ENCODE measurements at places on chromosomes 16 and 17. TPM values are rescaled to one million over a fixed set of nuclear protein-coding genes. Genes with fewer than 3 reads are reported as not detected.

DNA sequence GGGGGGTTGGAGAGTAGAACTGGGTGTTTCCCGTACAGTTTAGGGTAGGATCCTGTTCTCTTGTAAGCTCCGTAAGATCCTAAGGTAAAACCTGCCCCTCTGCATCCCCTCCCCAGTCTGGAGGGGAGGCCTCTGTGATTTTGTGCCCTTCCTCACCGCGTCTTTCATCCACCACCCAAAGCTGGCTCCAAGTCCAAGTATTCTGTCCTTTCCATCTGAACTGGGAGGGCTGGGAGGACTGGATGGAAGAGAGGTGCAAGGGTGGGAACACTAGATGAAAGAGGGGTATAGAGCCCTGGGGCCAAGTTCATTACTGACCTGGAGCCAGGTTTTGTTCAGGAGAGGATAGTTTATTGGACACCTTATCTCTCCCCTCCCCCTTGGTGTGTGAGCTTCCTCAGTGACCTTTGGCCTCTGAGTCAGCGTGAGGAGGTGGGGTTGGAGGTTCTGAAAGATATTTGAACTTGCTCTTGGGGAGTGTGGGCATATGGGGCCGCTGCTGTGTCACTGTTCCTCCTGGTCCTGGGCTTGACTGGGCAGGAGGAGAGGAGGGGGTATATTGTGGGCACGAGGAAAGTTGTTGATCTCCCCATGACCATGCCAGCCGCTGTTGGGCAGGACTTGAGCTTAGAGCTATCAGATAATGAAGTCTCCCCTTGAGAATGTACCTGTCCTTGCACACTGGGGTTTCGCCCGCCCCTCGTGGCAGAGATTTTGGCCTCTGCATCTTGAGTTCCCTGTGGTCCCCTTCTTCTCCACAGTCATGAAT lies 1.6 kb downstream of the LASP1 start:
- peaks cover 4% of the 10 kb centered on the region for H3K36me3 ChIP-seq
- H3K27me3 ChIP-seq: no peaks in the 10 kb centered on the region
- peak overlapping the region; percentile 62 for H3K27ac ChIP-seq
- DNase-seq: peak; percentile 52
- peaks cover 59% of the 10 kb centered on the region for H3K4me1 ChIP-seq

DNA sequence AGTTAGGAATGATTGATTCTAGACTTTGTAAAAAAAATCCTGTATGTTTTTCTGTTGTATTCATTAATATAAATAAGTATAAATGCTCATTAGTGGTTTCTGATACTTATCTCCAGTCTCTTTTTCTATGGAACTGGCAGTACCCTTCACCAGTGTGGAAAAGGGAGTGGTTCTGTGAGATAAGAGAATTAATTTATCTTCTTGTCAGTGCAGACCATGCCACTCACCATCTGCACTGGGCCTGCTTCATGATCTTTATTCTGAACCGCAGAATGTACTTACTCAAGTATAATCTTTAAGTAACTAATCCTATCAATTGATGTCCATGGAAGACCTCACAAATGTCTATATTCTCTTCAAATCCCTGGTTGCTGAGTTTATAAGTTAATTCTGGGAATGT lies 836.1 kb upstream of the CDH8 start:
- H3K36me3 ChIP-seq: no peaks in the 10 kb centered on the region
- H3K4me3 ChIP-seq: no peak overlapping the region
- DNase-seq: no peak

DNA sequence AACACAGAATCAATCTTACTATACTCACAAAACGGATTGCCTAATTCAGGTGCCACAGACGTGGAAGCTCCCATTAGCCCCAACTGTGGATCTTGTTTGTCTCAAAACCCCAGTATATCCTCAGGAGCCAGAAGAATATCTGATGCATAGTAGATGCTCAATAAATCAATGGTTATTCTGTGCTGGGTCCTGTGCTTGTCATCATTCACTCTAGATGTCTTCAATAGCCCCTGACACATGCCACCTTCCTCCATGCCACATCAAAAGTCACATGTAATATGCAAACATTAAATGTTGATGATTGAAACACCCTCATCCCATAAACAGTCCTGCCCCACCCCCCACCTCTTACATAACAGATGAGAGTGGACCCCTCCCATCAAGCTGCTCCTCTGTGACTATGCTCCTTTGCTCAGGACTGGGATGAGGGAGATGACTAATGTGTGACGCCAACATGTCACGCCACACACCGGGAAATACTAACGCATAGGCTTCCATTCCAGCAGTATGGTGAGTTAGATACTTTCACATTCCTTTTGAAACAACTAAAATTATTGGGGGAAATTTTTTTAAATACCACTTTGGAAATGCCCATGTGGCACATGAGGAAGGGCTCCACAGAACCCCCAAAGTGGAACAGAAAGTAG lies 267.6 kb upstream of the SDK2 start:
- no peaks in the 10 kb centered on the region for H3K36me3 ChIP-seq
- H3K27me3 ChIP-seq: no peaks in the 10 kb centered on the region
- DNase-seq: no peak
- H3K4me1 ChIP-seq: no peaks in the 10 kb centered on the region
- H3K27ac ChIP-seq: no peak overlapping the region
- H3K4me3 ChIP-seq: no peak overlapping the region

DNA sequence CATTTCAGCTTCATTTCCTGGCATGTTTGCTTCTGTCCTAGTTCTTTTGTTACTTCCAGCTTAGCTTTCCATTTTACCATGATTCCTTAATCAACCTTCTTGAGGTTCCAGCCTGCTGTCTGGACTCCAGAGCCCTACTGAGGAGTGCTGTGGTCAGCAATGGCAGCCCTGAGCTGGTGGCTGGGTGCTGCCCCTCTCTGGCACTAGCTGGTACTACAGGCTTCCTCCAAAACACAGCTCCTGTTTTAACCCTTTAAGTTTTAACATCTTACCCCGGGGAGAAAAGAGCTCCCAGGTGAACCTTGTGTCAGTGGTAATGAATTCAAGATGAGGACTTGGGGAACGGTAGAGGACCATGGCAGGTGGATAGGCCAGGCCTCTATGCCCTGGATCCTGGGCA lies 395.5 kb downstream of the TMEM114 start:
- DNase-seq: no peak
- H3K36me3 ChIP-seq: no peaks in the 10 kb centered on the region
- no peak overlapping the region for H3K4me3 ChIP-seq
- H3K27me3 ChIP-seq: no peaks in the 10 kb centered on the region
- H3K4me1 ChIP-seq: no peaks in the 10 kb centered on the region

DNA sequence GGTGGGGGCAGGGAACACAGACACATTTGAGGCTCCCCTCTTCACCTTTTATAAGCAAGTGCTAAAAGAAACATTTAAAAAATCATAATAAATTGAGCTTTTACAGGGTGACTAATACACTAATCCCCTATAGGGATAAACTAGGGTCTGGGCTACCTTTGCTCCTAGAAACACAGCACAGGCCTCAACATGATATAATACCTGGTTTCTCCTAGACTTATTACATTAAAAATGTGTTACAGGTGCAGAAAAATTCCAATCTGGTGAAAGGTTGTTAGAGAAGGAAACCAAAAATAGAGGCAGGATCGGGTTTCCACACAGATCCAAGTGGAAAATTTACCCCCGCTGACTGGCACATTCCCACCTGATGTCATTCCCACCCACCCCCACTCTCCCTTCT lies 124.7 kb upstream of the NOG start:
- no peak overlapping the region for H3K27ac ChIP-seq
- no peaks in the 10 kb centered on the region for H3K4me1 ChIP-seq
- no peak overlapping the region for H3K4me3 ChIP-seq
- no peak for DNase-seq

Gene SULT1A3
- 8.6 TPM for total RNA-seq

- no peaks in the 10 kb centered on the region for H3K36me3 ChIP-seq
- H3K27ac ChIP-seq: no peak overlapping the region
- DNase-seq: no peak
Observed at GRCh38 chr16:15779664-15780351, 77.0 kb downstream of the MYH11 start.

Gene PIGW
- total RNA-seq: 8.4 TPM

Gene TMEM256
- 52.9 TPM for total RNA-seq

DNA sequence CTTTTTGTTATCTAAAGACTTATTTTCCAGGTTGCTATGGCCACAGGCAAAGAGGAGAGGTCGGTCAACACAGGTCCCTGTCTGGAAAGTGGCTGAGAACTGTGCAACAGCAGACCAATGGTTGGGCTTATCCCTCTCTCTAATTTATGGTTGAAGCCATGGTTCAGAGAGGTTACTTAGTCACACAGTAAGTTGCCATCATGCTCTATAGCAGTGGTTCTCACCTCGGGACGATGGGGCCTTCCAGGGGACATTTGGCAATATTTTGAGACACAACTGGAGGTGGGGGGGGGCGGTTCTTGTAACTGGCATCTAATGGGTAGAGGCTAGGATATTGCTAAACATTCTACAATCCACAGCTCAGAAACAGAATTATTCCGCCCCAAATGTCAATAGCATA lies 842 bp upstream of the LDAF1 start:
- no peak for DNase-seq
- no peaks in the 10 kb centered on the region for H3K36me3 ChIP-seq
- peaks cover 9% of the 10 kb centered on the region for H3K4me1 ChIP-seq
- H3K27ac ChIP-seq: no peak overlapping the region

Gene CCL1
- total RNA-seq: not detected

DNA sequence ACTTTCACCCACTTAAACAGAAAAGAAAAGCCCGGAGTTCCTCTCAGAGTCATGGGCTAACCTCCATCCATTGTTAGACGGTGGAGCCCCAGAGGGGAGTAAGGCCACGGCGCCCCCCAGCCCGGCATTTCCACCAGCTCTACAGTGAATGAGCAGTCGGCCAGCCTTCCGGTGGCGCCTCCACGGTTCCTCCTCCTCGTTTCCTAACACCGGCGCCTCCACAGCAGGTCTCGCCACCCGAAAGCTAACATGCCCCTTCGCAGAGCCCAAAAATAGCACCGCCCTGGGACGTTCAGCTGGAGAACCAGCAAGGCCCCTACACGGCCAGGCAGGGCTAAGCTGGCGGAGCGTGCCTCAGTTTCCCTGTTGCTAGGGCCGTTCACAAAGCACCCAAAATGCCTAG lies 858 bp downstream of the MMD start:
- H3K4me1 ChIP-seq: peaks cover 10% of the 10 kb centered on the region
- H3K27me3 ChIP-seq: peaks cover 22% of the 10 kb centered on the region
- DNase-seq: no peak
- H3K27ac ChIP-seq: no peak overlapping the region

DNA sequence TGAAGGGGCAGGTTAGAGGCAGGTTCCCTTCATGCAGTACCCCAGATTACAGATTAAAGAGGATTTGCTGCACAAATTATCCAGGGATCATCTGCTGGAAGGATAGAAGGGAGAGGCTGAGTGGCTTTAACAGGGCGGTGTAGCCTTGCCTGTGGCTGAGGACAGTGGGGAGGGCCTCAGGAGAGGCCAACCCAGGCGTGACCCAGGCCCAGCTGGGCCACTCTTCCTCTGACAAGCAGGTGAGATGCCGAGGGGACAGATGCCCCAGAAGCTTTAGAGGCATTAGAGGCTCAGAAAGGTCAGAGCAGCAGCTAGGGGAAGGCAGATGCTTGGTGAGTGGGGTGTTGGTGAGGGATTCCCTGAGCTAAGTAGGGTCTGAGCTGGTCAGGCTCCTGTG lies 18.1 kb upstream of the MTMR4 start:
- H3K4me3 ChIP-seq: peak overlapping the region; percentile 52
- H3K27ac ChIP-seq: no peak overlapping the region
- H3K27me3 ChIP-seq: peaks cover 12% of the 10 kb centered on the region
- H3K4me1 ChIP-seq: peaks cover 32% of the 10 kb centered on the region
- DNase-seq: no peak
- H3K36me3 ChIP-seq: no peaks in the 10 kb centered on the region

DNA sequence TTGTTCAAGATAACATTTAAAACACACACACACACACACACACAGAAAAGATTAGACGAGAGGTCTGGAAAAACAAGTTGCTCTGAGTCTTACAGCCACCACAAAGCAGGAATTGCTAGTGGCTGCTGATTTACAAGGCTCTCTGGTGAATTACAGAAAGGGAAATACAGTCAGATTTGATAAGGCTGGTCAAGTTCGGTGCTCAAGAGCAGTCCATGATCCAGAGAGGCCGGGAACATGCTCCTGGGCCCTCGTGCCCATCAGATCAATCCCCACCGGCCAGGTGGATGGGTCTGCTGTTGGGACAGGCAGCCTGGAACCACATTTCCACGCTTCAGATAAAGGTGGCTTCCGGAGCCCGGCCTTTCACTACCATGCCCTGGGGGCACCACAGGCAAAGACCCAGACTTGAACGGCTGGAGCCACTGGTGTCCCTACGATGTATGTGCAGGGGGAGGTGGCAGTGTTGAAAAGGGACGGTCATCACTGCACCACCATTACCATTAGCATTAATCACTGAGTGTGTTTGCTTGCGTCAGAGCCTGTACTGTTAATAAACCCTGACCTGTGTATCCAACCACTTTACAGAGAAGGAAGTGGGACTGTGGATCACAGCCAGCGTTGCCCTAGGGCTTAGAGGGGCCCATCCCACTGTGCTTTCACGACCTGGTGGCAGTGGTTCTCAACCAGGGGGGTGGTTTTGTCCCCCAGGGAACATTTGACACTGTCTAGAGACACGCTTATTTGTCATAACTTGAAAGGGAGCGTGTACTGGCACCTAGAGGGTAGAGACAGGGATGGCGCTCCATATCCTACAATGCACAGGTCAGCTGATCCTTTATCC lies 95.1 kb downstream of the XYLT1 start:
- H3K36me3 ChIP-seq: no peaks in the 10 kb centered on the region
- peaks cover 11% of the 10 kb centered on the region for H3K4me1 ChIP-seq
- H3K4me3 ChIP-seq: no peak overlapping the region
- no peak overlapping the region for H3K27ac ChIP-seq
- H3K27me3 ChIP-seq: no peaks in the 10 kb centered on the region
- no peak for DNase-seq

Gene SMARCD2
- 34.5 TPM for total RNA-seq

Gene SLC12A3
- 0.18 TPM for total RNA-seq

GRCh38 chr17:33363475-33363874 lies 70.4 kb upstream of the ASIC2 start:
- no peaks in the 10 kb centered on the region for H3K27me3 ChIP-seq
- no peaks in the 10 kb centered on the region for H3K36me3 ChIP-seq
- no peaks in the 10 kb centered on the region for H3K4me1 ChIP-seq
- H3K4me3 ChIP-seq: no peak overlapping the region
- DNase-seq: no peak

Gene PABPN1L
- not detected for total RNA-seq

GRCh38 chr16:49140618-49141017 lies 141.0 kb downstream of the CBLN1 start:
- H3K27me3 ChIP-seq: no peaks in the 10 kb centered on the region
- H3K27ac ChIP-seq: no peak overlapping the region
- no peaks in the 10 kb centered on the region for H3K36me3 ChIP-seq
- no peak for DNase-seq
- no peaks in the 10 kb centered on the region for H3K4me1 ChIP-seq
- H3K4me3 ChIP-seq: no peak overlapping the region

DNA sequence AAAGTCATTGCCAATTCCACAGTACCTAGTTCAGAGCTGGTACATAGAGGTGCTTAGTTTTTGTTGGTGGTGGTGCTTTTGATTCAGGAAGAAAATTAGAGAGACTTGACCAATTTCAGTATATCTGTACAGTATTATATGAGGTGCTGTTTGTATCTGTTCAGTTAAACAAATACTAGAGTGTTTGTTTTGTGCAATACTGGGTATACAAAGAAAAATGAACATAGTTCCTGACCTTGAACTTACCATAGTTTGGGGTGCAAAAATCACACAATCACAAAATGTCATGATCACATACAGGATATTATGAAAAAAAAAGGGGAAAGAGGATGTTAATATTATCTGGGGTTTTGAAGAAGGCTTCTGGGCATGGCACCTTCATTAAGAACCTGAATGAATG lies 39.8 kb upstream of the GOT2 start:
- no peak for DNase-seq
- H3K27ac ChIP-seq: no peak overlapping the region
- H3K4me3 ChIP-seq: no peak overlapping the region
- no peaks in the 10 kb centered on the region for H3K4me1 ChIP-seq

Gene PTGES3L
- 5.8 TPM for total RNA-seq

Gene ADAP2
- 1.1 TPM for total RNA-seq
